ENCODE measurements at places on chromosomes 5 and 9.

DNA sequence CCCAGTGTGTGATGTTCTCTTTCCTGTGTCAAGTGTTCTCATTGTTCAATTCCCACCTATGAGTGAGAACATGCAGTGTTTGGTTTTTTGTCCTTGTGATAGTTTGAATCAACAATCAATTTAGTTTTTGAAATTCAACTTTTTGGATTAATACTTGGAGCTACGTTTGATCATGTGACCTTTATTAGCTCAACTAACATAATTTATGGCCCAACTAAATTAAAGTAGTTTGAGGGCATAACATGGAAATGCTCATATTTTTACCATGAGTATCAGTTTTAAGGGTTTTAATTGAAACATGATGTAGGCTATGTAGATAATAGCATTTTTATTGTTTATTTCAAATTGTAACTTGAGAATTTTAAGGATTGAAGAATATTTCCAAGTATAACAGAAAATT lies 168.0 kb downstream of the CCDC171 start:
- no peak for DNase-seq

DNA sequence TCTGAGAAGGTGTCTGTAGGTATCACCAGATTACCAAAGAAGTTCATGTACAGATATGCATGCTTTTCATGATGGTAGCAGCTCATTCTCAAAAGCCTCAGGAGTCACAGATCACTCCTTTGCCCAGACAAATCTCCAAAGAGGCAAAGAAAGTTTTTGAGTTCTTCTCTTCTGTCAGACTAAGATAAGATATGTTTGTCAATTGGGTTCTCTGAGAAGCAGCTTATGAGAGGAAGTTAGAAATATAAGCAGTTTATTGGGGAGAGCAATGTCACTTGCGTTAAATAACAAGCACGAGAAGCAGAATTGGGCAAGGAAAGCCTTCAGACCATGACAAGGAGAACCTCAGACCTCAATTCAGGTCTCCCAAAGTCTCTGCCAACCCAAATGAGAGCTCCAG lies 219.2 kb upstream of the KLF4 start:
- DNase-seq = no peak

- no peak for DNase-seq
Measured at GRCh38 chr9:107261106-107261505, 22.0 kb upstream of the RAD23B start.

DNA sequence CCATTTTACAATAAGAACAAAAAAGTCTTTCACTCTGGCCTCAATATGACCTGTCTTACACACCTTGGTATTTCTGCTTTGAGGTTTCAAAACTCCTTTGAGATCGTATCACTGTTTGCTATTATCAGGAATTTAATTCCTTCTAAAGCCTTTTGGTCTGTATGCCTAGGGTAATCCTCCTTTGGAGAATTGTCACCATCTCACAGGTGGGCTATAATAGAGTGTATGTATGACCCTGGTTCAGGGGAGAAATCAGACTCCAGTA lies 13.7 kb downstream of the CMYA5 start:
- DNase-seq = no peak

DNA sequence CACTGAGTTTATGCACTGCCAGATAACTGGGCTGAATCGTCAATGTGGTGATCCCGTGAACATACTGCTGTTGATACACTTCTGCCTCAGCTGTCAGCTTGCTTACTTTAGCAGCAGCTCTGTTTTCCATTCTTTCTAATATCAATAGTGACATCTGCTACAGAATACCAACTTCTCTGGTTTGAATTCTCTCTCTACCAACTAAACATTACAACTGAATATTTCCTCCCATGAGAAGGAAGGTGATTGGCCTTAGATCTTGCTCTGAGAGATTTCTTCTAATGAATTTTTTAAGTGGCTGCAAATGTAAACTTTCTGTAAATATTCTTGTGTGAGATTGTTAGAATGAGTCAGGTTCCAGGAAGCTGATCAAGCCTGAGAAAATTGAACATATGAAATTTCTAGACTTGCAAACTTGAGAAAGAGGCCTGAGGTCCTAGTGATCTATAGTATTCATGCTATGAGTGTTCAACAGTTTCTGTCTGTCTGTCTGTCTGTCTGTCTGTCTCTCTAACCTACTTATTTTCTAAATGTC lies 205.5 kb upstream of the CDKN2B start:
- peak; percentile 53 for DNase-seq

DNA sequence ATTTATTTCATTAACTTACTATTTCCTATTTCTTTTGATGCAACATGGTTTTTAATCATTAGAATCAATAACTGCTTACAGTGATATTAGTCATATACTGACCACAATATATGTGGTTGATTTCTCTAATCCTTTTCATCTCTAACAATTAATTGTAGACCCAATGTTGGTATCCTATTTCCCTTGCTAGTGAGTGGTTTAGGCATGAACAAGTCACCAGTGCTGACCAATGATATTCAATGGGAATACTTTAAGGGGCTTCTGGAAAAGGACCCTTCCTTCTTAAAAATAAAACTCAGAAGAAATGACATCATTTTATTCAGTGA lies 672.4 kb upstream of the GRAMD2B start:
- DNase-seq = no peak

- no peak for DNase-seq
Measured at GRCh38 chr5:54616518-54617220, 99.1 kb downstream of the SNX18 start.

GRCh38 chr9:8364026-8364752 lies 564.6 kb upstream of the DMAC1 start:
- no peak for DNase-seq

GRCh38 chr5:76960004-76960625 lies 7.3 kb downstream of the CRHBP start:
- peak; percentile 50 for DNase-seq

DNA sequence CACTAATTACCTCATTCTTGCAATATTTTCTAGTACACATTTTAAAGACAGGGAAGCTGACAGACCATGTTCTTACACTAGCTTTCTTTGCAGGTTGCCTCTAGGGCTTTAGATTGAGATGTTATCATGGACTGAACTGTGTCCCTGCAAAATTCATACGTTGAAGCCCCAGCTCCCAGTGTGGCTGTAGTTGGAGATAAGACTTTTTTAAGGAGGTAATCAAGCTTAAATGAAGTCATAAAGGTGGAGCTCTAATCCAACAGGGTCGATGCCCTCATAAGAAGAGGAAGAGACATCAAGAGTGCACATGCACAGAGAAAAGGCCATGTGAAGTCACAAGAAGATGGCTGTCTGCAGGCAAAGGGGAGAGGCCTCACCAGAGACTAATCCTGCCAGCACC lies 471.2 kb upstream of the ACTBL2 start:
- DNase-seq = no peak

DNA sequence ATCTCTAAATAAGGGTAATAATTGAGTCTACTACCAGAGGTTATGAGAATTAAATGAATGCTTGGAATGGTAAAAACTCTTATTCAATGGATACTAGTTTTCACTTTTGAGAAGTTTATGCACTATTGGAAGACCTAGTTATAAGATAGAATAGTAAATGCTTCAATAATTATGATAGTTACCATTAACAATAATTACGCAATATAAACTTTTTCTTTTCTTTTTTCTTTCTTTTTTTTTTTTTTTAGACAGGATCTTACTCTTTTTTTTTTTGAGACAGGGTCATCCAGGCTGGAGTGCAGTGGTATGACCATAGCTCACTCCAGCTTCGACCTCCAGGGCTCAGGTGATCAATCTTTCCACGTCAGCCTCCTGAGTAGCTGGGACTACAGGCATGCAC lies 6.7 kb downstream of the ALDOB start:
- no peak for DNase-seq

DNA sequence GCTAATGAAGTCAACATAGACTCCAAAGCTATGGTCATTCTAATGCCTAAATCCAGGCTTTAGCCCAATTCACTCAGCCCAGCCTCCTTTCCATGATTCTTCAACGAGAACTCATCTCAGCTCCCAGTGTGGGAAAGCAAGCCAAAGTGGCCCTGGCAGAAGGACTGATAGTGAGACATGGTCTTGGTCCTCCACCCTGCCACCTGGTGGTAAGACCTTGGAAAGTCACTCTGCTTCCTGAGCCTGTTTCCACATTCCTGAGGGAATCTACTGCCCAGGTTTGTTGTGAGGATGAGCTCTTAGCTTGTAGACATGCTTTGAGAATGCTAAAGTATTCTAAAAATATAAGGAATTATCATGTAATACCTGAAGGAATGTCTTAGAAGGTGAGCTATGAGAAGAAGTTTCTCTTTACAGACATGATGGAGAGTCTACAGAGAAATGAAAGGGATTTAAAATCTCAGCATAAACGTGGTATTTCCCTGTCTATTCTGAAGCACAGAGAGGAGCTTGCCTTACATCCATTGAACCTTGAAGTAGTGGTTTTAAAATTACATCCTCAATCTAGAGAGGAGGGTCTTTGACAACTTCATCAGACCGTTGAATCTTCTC lies 173.5 kb downstream of the TRIM32 start:
- peak; percentile 36 for DNase-seq

DNA sequence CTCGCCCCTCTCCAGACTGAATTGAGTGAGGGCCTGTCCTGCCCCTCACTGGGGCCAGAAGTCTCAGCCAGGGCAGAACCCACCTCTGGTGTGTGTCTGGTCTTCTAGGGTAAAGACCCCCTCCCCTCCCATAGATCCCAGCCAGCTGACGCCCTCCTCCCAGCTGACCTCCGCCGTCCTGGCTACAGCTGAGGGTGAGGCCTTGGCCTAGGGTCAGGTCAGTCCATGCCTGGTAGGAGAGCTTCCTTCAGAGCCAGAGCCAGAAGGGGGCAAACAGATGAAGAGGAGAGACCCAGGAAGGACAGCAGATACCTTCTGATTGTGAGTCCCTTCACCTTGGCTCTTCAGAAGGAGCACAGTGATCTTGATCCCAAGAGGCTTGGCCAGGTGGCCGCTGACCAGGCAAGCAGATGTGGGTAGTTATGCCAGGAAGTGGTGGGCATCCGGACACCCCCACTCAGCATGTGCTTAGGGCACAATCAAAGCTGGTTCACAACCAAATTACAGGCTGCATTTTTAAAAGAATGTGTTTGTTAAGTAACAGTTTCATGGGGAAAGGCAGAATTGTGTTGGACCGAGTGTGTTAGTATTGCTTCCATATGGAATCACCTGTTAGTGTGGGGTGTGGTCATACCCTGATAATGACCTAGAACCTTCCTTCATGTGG lies 29.9 kb downstream of the JADE2 start:
- DNase-seq = peak; percentile 13

- no peak for DNase-seq
Measured at GRCh38 chr5:65355301-65355700, 126.4 kb downstream of the ADAMTS6 start.

- DNase-seq = no peak
Measured at GRCh38 chr5:3024976-3025375, 273.5 kb upstream of the IRX2 start.

DNA sequence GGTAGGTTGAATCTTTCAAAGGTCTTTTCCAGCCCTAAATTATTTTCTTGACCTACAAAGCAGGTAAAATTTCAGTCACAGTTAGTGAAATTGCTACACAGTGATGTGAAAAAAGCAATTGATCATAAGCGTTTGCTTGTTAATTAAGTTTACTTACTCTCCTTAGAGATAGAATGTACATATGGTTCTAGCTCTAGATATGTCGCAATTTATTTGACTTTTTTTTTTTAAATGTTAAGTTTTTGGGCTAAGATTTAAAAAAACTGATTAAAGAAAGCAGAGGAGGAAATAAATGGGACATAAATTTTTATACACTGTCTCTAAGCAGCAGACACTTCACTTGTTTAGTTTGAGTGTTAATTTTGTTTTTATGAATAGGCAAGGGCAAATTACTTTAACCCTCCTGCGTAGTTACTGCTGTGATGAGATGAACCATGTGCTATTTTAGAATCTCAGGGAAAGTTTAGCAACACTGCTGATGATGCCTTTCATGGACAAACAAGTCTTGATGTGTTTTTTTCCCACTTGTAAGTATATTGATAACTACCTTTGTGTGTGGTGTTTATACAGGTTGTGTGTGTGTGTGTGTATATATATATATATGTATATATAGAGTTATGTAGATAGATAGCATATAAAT lies 38.3 kb upstream of the FAM120AOS start:
- no peak for DNase-seq

DNA sequence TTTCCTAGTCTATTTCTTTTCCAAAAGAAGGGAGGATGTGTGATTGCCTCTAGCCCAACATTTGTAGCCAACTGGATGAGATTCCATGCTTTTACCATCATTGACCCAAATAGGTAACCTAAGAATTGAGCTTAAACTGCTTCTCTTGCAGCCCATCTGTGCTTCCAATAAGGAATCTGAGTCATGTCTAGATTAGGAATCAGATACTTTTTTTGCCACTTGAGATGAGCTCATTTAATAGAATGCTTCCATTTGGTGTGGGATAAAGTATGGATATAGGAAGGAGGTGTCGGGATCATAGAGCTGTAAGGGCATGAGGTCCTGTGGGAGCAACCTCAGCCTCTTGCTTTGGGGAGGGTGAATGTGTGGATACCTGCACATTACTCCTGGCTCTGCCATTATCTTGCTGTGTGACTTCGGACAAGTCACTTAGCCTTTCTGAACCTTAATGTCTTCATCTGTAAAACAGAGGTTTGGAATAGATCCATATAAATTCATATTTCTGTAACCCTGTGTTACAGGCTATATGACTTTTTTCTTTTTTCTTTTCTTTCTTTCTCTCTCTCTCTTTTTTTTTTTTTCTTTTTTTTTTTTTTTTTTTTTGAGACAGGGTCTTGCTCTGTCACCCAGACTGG lies 56.2 kb downstream of the MAP1B start:
- no peak for DNase-seq

- peak; percentile 64 for DNase-seq
Measured at GRCh38 chr5:56900858-56901578, 8.4 kb upstream of the SETD9 start.

Measured in activated CD4-positive, alpha-beta T cell treated with anti-CD3 and anti-CD28 coated beads, Interleukin-2, Interleukin-6, amounts not matched to agents 100 ng/mL and 50 ng/mL, durations not matched to agents 16 hours and 8 hours (primary cell).